ENCODE measurements at places on chromosomes 3 and 15.

DNA sequence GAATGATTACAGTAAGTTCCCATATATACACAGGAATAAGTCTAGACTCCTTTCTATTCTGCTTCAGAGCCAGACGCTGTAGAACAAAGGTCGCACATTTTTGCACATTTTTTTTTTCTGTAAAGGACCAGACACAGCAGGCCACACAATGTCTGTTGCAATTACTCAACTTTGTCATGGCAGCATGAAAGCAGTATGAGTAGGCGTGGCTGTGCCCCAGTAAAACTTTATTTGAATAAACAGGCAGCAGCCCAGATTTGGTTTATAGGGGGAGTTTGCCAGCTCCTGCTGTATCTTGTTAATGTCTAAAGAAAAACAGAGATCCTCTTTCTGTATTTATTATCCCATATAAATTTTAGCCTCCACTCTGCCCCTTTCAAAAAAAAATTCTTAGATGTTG, 708.3 kb downstream of the FHIT start:
- DNase-seq, result no peak

DNA sequence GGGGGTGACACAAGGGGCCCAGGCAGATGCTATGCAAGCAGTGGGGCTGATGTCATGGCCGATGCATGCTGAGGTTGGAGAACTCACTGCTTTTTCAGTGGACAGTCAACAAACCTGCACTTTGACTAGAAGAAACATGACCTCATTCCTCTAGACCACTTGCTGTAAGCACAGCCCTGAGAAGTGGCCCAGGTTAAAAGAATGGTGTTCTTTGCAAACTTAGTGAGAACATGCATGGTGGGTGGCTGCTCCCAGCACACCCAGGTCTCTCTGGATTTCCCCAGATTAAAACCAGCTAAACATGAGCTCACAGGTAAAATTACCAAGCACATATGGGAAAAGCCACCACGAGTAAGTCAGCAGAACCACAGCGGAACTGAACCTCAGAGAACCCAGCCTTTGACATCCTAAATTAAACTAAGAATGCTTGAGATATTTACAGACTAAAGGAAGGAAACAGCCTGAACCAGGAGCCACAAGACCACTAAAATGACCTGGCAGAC, 15.5 kb downstream of the DLEC1 start:
- no peak for DNase-seq

DNA sequence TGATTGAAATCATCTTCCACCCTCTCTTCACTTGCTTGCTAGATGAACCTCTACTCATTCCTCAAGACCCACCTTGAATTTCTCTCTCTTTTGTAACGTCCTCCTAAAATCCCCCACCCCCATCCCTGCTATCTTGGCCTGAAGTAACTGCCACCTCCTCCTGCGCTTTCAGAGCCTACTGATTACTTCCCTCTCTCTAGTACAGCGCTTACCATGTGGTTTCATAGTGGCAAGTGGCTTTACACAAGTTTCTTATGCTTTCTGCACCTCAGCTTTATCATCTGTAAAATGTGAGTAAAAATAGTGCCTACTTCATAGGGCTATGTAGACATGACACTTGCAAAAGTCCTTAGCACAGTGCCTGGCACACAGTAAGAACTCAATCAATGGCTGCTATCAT, 28.7 kb upstream of the DAZL start:
- peak; percentile 16 for DNase-seq

DNA sequence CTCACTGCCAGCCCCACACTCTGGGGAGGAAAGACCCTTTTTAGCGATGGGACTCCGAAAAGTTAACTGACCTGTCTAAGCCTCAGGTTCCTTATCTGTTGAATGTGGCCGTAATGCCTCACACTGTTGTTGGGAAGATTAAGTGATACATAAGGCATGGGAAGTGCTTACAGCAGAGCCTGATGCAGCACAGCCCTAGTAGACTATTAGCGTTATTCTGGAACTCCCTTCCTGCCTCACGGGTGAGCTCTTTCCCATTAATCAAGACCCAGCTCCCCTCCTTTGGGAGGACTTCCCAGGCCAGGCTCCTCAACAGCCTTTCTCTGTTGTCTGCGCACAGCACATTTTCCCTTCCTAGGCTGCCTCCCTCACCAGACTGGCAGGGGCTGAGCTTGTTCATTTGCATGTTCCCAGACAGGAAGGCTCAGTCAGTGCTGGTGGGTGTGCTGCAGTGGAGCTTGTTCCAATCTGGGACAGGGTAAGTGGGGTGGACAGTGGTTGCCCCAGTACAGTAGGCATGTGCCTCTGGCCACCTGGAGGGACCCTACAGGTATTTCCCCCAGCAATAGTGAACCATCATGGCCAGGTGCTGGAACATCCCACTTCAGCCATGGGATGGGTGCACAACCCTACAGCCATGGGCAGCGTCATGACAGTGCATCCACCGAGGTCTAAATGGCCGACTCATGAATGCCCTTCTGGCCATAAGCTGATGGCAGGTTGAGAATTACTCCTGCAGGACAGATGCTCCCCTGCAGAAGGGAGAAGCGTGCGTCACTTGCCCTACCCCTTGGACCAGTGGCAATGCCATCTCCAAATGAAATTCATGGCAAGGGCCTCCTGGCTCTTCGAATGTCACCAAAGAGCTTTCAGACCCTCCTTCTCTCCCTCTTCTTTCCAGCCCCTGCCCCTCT, 5.8 kb upstream of the PSTPIP1 start:
- no peak for DNase-seq

GRCh38 chr3:178964551-178964950, 107.1 kb downstream of the ZMAT3 start:
- no peak for DNase-seq

GRCh38 chr15:35596285-35596684, 50.3 kb upstream of the DPH6 start:
- no peak for DNase-seq

- no peak for DNase-seq
These were observed 76.3 kb downstream of the THBS1 start for GRCh38 chr15:39657181-39657580.

DNA sequence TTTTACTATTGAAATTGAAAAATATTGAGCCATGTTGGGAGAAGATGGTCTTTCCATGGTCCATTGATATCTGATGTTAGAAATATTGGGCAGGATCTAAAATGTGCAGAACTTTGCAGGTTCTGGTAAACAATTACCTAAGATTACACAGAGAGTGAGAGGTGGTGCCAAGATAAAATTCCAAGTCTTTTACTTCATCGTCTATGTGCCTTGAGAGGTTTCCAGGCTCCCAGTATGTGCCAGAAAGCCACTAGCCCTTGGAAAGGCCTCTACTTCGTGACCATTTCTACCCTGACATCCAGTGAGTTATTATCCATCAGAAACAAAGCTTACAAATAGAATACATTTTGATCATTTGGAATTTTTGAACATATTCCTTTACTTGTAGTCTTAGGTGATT, 27.6 kb downstream of the CD200 start:
- no peak for DNase-seq

GRCh38 chr3:23811185-23811527, 5.4 kb downstream of the UBE2E1 start:
- no peak for DNase-seq

DNA sequence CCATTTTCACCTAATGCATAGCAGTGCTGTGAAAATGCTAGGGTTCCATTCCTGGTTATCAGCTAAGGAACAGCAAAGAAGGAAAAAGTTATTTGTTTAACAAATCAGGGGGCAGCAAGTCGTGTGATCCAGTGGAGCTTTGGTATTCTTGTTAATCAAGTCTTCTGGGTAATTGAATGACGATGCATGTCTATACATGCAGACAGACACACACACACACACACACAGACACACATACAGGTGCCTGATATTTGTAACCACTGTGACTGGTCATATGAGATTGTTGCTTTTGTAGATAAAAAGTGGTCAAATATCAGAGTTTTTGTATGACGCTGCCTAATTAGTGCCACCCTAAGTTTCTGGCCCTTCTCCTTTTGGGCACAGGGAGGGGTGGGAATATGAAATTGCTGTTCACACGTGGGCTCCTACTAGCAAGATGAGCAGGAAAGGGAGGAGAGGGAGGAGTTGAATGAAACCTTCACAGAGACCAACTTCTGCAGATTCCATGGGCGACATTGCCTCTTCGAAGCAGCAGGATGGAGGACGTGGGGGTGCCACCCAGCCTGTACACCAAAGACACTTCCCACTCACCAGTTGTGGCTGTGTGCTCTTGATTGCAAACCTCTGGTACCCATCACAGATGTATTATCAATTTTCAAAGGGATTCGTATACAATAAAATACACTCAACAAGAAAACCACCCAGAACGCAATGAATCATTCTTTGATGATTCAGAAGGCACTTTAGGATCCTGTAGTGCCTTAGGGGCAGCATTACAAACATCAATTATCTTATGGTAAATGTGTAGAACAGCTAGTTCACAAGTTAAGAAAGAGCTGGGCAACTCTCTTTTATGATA, 281.9 kb upstream of the ICE2 start:
- no peak for DNase-seq

- no peak for DNase-seq
These were observed 253.1 kb upstream of the TRIM42 start for GRCh38 chr3:140424726-140425125.

DNA sequence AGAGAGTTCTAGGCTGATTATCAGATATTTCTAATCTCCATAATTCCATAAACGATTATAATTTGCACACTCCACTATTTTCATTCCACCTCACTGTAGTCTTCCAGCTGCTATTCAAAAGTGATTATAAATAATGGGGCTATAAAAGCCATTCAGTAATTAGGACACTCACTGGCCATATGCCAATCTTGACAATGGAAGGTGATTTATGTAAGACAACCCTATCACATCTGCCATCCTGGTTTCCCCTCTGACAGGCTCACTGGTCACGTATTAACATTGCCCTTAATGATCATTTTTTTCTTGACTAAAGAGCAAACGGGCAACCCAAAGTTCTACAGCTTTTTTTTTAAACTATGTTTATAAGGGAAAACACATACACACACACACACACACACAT, 402.4 kb downstream of the MAGI1 start:
- DNase-seq, result no peak

- peak; percentile 16 for DNase-seq
These were observed 461 bp downstream of the XRN1 start for GRCh38 chr3:142447301-142447851.

DNA sequence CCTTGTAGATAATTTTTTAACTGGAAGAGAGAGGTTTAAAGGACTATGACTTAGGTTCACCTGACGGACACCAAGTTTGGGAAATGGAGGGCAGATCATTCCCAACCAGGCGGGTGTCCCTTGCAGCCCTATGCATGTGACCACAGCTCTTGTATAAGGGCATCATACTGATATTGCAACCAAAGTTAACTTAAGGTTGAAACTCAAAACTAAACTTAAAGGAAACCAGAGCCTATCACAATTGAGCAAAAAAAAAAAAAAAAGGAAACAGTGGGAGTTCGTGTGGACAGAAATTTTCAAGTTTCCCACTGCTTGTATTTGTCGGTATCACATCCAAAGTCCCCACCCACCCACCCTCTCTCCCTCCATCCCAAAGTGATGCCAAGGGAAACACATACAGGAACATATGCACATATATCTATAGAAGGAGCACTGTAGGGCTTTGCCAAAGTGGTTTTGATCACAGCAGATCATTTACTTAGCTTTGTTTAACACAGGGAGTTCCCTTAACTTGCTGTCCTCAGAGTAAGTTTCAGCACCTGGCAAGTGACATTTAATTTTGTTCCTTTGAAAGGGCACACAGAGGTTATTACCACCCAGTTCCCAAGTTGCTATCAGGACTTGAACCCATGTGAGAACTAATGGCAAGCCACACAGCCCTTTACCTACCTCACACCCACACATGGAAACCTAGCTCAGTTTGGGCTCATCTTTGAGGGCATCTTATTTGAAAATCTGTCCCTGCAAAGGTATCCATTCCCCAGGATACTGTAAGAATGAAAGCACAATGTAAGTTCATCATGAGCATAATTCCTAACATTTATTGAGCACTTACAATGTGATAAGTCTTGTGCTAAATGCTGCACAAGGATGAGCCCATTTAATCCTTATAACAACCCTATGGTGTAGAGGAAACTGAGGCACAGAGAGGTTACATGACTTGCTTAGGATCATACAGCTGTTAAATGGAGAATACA, 204.5 kb upstream of the CMC1 start:
- DNase-seq, result no peak

GRCh38 chr3:46655271-46655670, 38.2 kb downstream of the ALS2CL start:
- no peak for DNase-seq

GRCh38 chr3:40679290-40679689, 154.5 kb downstream of the ZNF621 start:
- no peak for DNase-seq

GRCh38 chr15:80898040-80898439, 91.6 kb downstream of the MESD start:
- DNase-seq, result no peak

DNA sequence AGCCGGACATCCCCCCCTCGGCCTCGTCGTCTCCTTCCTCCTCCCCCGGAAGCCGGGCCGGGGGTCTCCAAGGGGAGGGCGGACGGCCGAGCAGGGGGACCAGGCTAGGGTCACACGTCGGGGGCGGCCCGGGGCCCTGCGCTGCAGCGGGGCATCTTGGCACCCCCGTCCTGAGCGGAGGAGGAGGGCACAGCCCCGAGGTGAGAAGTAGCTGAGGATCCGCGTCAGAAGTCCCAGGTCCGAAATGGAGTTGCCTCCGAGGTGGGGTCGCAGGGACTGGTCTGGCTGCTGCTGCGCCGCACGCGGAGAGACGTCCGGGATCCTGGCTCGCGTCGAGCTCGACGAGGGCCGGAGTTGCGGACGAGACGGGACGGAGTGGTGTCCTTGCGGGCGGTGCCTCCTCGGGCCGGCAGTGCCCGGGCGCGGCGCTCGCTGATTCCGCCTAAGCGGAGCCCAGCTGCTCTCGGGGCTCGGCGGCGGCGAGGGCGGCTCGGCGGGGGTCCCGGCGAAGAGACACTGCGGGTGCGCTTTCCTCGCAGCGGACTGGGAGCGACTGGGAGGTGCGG, at the start of gene ADCY5:
Gene ADCY5, minus strand, starts transcription at position 555 of the 566 bp plus-strand sequence. Its CDS starts 545 bp downstream, at position 10.
- DNase-seq, result no peak

- peak; percentile 73 for DNase-seq
These were observed 107.1 kb downstream of the DGKG start for GRCh38 chr3:186254676-186255650.
